ENCODE measurements at places on chromosomes 1 and 21. TPM values are rescaled to one million over a fixed set of nuclear protein-coding genes. Genes with fewer than 3 reads are reported as not detected.

SLAMF8 gene
- total RNA-seq, result not detected

TPTE gene
- total RNA-seq, result not detected

NES gene
- total RNA-seq, result 231 TPM

GRHL3 gene
- total RNA-seq, result 0.33 TPM

CTSE gene
- not detected for total RNA-seq

BARHL2 gene
- total RNA-seq, result not detected

PROK1 gene
- total RNA-seq, result not detected

SLC25A34 gene
- 0.70 TPM for total RNA-seq

LAMC1 gene
- total RNA-seq, result 163 TPM

TCEA3 gene
- 0.37 TPM for total RNA-seq

KRTAP11-1 gene
- total RNA-seq, result not detected

ANKRD35 gene
- 0.22 TPM for total RNA-seq

TNN gene
- 0.31 TPM for total RNA-seq

ZNF670 gene
- total RNA-seq, result 16.4 TPM

SLC6A9 gene
- 6.4 TPM for total RNA-seq

EIF3I gene
- 458 TPM for total RNA-seq

Measured in H7 (cell line).